ENCODE measurements at places on chromosomes 6 and 20.

GRCh38 chr20:50238081-50238800 is 47.6 kb downstream of the CEBPB start:
- DNase-seq, result no peak

DNA sequence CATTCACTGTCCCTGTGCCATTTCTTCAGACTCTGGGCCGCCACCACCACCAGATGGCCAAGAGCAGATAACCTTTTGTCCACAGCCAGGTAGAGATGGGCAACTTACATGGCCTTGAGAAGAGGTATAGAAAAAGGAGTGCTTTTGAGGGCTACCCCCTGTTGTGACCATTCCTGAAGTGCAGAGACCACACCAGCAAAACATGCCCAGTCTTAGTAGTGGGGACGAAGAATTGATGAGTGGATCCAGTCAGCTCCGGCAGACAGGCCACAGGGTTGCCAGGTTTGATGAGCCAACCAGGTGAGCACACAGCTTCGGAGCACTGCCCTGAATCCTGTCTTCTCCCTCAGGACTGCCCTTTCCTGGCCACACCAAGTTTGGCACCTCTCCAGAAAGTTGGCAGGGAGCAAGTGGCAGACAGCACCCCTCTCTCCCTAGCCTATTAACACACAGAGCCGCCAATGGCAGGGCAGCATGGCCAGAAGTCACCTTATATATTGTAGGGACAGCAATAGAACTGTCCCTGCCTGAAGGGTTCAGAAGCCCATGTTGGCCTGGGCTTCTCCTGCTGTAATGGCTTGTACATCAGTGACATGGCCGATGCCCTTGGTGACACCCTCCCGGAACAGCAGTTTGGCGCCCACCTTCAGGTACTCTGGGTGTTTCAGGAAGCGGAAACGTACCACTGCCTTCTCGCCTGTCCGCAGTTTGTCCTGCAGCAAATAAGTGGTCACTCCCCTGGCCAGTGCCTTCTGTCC is 7.8 kb downstream of the GTPBP2 start:
- no peak for DNase-seq

- DNase-seq, result no peak
These were observed 223.4 kb upstream of the TAB2 start for GRCh38 chr6:149094156-149094555.

DNA sequence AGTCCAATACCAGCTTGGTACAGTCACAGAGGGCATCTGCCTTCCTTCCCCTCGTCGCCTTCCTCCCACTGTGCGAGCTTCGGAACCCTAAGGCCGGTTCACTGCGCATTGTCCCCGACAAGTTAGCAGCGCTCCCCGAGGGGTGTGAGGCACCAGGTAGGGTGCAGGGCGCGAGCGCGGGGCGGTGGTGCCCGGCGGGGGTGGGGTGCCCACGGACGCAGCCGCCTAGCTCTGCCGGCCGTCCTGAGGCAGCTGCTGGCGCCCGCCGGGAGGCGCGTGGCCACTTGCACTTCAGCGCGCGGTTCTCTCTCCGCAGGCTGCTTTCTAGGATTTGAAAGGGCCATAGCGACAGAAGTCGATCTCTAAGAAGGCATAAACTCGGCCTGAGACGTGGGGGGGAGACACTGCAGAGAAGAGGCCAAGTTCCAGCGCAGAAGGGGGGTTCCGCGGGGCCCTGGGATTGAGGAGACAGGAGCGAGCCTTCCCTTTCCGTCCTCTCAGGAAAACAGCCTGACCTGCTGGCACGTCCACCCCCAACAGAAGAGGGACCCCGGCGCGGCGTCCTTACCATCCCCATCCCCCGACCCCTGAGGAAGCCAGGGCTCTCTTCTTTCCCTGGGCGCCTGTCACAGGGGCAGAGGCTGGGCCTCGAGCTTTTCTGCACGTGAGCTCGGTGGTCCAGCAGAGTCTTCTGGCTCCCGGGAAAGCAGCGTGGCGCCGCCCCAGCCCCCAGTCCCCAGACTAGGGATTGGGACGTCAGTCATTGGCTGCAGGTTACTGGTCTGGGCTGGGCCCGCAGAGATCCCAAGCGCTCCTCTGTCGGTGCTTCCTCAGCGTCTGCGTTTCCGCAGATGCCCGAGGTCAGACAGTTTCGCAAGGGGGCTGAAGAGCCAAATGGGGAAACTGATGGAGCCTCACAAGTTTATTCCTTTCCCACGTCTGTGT is 15.6 kb upstream of the PRDM13 start:
- DNase-seq, result no peak

DNA sequence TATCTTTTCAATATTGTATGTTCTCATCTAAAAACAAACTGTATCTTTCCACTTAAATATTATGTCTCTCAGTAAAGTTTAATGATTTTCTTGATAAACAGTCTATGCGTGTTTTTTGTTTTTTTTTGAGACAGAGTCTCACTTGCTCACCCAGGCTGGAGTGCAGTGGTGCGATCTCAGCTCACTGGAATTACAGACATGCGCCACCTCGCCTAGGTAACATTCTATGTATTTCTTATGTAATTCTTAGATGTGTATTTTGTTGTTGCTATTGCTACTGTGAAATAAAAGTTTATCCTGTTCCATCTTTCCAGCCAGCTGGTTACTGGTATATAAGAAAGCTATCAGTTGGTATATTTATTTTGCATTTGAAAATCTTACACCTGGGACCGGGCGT is 29.4 kb downstream of the ABHD12 start:
- no peak for DNase-seq

GRCh38 chr20:1897965-1898464 is 2.8 kb downstream of the SIRPA start:
- DNase-seq, result no peak

DNA sequence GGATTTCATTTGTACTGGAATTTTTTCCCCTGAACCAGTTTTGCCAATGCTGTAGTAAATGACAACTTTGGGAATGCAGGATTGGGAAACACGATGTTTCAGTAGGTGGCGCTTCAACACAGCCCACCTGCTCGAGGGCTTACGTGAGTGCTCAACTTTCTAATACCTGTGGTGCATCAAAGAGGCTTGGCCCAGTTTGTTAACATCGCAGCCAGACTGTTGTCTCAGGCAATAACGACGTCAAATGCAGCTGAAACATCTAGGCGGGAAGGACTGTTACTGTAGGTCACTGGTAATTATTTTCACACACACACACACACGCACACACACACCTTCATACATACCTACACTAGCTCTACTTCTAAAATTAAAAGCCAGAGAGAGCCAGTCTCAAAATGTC is 815.5 kb upstream of the SLC35B3 start:
- no peak for DNase-seq

DNA sequence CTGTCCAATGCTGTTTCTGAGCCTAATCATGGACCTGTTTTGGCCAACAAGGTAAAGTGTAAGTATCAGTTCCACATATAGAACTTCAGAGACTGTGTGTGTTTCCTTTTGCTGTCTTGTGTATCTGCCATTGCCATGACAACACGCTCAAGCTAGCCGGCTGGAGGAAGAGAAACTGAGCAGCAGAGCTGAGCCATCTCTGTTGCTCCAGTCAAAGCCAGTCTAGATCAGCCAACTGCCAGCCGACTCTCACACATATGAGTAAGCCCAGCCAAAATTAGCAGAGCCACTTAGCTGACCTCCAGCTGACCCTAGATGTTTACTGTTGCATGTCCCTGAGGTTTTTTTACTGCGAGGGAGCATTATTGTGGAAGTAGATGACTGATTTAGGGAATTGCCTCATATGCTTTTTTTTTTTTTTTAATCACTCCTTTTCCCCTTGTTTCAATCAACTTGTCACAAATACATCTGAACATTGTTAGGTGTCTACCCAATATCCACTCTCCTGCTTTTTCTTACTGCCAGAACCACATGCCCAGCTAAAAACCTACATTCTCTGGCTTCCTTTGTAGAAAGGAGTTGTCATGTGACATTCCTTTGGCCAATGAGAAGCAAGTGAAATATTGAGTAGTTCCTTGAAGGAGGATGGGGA is 304.3 kb upstream of the SUPT3H start:
- DNase-seq, result no peak

DNA sequence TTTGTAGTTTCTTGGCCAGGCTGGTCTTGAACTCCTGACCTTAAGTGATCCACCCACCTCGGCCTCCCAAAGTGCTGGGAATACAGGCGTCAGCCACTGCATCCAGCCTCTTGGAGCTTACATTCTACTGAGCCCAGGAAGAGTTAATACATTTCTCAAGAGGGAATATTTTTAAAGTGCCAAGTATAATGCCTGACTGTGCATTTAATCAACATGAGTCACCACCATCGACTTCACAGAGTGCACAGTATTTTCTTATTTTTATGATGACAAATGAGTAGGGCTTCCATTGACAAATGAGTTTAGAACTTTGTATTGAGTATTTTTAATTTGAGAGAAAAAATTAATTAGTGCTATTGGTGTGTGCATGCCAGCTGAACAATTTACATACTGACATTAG is 72.2 kb downstream of the SASH1 start:
- no peak for DNase-seq

DNA sequence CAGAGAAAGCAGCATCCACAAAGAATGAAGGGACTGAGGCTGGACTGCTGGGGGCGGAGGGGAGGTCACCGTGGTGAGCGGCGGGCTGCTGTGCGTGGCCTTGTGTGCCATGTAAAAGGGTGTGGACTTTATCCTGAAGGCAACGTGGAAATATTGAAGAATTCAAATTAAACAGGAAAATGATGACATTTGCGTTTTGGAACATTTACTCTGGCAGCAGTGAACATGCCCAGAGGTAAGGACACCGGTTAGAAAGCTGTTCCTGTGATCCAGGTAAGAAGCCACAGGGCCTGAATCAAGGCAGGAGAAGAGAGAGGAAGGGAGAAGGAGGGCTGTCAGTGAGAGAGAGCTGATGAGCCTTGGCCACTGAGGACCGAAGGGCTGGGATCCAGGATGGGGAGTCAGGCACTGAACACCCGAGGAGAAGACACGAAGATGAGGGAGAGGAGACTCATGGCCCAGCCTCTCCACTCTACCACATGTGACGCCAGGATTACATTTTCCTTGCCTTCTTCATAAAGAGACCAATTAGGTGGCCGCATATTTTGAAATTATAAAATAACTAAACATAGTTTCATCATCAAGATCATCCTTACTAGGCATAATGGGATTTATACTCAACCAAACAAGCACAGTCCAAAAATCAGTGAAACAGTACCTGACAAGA is 58.4 kb downstream of the TRAM2 start:
- no peak for DNase-seq

- no peak for DNase-seq
These were observed 547.2 kb upstream of the JAG1 start for GRCh38 chr20:11221046-11221445.

DNA sequence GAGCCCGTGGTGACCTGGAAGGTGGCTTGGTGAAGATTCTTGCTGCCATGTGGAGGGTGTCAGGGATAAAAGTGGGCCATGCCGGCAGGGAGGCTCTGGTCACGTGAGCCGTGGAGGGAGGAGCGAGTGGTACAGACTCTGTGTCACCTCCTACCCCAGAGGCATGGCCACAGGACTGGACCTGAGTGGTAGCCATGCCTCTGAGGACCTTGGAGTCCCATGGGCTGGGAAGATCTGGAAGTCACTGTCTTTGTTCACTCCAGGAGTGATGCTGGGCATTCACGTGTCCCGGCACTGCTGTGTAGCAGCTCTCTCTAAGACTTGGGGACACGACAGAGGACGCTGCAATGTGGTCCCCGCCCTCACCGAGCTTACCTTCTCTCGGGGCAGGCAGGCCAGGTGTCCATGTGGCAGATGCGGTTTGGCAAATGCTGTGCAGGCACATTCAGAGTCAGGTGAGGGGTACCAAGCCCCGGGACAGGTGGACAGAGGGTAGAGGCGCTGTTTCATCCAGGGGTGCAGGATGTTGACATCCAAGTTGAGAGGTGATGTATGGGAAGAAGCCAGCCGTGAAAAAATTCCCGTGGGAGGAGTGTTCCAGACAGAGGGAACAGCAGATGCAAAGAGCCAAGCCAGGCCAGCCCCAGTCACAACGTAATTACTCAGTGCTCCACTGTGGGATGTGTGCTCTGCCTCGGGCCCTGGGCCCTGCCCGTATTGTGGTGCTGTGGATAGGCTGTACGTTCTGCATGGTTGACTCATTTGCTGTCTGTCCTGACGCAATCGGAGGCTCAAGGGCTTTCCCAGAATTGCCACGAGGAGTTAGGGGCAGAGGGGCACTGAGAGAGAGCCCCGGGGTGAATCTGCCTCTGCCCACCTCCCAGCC is 307.8 kb downstream of the TAF4 start:
- no peak for DNase-seq
